ENCODE measurements at places on chromosomes 1 and 21.
A peak's percentile ranks its signal among the peaks of the same experiment; 100 is the strongest.

- DNase-seq: no peak
Measured at GRCh38 chr1:101217148-101217547, 19.7 kb upstream of the S1PR1 start.

- no peak for DNase-seq
Measured at GRCh38 chr1:243394601-243395464, 139.0 kb downstream of the SDCCAG8 start.

- DNase-seq: no peak
Measured at GRCh38 chr1:8358897-8359616, 41.1 kb downstream of the SLC45A1 start.

GRCh38 chr21:44800971-44801467 lies 601 bp downstream of the UBE2G2 start:
- peak; percentile 56 for DNase-seq

DNA sequence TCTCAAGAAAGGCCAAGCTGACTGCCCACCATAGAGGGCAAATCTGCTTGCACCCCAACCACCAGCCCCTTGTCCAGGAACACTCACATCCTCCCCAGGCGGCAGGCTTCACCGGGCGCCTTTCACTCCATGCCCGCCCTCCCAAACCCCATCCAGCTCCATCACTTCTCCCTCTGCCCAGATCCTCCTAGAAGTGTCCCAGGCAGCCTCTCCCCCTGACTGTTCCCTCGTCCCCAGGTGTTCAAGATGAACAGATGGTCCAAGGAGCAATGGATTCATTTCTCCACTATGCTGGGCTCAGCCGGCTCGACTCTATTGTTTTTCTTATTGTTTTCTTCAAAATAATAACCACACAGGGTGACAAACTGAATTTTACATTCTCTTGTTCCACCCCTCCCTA lies 22.1 kb downstream of the S100A6 start:
- DNase-seq: no peak

DNA sequence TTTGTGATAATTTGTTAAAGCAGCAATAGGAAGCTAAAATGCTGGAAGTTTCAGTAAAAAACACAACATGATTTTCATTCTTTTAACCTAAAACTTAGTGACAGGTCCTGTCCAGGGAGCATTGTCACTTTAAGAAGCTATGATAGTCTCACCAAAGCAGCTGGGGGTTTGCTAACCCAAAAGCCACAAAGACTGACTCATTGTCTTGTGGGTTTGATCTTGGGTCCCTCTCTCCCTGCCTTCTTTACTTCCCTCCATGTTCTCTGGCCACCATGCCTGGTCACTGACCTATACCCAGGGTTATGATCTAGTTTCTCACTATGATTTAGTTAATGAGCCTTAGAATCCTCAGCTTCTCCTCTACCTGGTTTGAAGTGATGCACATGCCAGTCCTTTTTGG lies 213.5 kb upstream of the PTGFR start:
- DNase-seq: peak; percentile 55

Measured in AG08396 (cell line).